ENCODE measurements at places on chromosomes 11 and 22.

DNA sequence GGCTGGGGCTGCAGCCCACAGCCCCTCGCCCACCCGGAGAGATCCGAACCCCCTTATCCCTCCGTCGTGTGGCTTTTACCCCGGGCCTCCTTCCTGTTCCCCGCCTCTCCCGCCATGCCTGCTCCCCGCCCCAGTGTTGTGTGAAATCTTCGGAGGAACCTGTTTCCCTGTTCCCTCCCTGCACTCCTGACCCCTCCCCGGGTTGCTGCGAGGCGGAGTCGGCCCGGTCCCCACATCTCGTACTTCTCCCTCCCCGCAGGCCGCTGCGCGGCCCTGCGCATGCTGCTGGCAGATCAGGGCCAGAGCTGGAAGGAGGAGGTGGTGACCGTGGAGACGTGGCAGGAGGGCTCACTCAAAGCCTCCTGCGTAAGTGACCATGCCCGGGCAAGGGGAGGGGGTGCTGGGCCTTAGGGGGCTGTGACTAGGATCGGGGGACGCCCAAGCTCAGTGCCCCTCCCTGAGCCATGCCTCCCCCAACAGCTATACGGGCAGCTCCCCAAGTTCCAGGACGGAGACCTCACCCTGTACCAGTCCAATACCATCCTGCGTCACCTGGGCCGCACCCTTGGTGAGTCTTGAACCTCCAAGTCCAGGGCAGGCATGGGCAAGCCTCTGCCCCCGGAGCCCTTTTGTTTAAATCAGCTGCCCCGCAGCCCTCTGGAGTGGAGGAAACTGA, 731 bp downstream of the GSTP1 start:
- no peak for DNase-seq

GRCh38 chr22:46360891-46361290, 25.4 kb downstream of the TRMU start:
- DNase-seq = no peak

- no peak for DNase-seq
These were observed 857.0 kb downstream of the KCNA4 start for GRCh38 chr11:29159552-29160465.

GRCh38 chr22:23233752-23234408, 53.6 kb downstream of the BCR start:
- peak; percentile 39 for DNase-seq

DNA sequence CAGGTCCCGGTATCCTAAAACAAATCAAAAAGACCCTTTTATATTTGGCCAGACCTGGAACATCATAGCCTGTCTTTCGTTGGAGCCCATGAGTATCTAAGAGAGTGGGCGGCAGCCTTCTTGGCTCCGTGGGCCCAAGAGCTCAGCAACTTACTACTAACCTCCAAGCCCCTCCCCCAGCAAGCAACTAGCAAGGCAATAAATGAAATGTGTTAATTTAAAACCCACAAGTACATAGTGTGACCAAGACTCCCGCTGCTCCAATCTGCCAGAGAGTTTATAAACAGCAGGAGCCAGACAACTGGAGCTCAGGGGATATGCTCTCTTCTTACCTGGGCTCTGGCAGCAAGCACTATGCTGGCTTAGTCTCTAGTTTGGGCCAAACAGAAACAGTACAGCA, 40.8 kb upstream of the CYP2D6 start:
- DNase-seq = no peak

- no peak for DNase-seq
These were observed 22.9 kb downstream of the ZBTB16 start for GRCh38 chr11:114082415-114082748.

DNA sequence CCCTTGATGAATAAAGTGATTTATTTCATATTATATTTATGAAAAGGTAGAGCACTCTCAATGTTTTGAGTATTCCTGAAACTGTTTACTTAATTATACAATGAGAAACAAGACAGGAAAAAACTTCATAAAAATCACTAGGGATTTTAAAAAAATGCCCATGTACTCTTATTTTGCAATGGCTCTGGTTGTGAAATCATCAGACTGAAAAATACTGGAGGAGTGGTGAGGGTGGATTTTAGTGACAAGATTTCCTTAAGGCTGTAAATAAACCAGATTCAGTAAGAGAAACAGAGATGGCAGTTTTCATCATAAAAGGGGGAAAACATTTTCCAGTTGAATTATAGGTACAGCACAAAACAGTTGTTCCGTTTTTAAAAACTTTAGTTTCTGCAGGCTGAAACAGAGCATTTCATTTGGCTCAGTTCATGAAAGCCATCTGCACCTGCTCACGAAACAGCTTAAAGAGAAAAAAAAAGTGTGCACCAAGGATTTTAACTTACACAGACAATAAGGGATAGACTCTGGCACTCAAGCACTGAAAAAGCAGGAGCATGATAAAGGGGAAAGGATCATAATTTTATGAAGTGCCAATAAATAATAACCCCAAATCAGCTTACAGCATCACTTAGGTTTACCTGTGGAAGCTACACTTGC, 100.7 kb downstream of the MAML2 start:
- no peak for DNase-seq

GRCh38 chr11:66974724-66975404, at the start of gene C11orf86:
Gene C11orf86 (plus strand): TSS chr11:66975304. CDS start chr11:66975363, 59 bp downstream.
- no peak for DNase-seq

DNA sequence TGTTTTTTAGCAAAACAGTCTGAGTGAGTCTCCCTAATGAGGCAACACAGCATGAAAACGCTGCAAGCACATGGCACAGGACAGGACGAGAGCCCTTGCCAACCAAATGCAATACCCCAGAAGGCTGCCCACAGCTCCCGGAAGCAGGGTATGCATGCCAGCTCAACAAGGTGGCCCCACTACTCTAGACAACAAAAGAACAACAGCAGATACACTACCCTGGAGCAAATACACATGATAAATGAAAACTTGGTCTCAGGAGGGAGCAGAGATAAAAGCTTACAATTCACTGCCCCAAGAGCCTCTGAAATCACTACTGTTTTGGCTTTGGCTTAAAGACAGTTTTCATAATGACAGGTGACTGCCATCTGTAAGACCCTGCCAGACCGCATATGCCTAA, 785.4 kb upstream of the API5 start:
- no peak for DNase-seq

DNA sequence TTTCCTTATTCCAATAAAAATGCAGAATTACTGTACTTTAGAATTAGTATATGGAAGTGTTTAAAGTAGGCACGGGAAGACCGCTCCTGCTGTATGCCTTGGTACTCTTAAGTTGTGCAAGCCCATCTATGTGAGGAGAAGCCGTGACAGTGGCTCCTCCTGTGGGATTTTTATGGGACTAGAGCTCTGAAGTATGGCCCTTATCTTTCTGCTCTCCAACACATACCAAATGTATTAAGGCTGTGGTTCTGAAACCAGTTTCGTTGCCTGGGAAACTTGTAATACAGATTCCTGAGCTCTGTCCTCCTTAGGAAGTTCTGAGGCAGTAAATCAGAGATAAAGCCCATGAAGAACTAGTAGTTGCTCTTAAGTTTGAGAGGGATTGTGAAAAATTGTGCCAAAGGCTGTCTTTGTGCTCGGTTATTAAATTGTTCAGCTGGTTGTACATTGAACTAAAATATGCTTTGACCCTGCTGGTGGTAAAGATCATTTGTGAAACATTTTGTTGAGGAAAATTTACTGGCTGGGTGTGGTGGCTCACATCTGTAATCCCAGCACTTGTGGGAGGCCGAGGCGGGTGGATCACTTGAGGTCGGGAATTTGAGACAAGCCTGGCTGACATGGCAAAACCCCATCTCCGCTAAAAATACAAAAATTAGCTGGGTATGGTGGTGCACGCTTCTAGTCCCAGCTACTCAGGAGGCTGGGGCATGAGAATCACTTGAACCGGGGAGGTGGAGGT, 29.3 kb downstream of the RTN3 start:
- no peak for DNase-seq

DNA sequence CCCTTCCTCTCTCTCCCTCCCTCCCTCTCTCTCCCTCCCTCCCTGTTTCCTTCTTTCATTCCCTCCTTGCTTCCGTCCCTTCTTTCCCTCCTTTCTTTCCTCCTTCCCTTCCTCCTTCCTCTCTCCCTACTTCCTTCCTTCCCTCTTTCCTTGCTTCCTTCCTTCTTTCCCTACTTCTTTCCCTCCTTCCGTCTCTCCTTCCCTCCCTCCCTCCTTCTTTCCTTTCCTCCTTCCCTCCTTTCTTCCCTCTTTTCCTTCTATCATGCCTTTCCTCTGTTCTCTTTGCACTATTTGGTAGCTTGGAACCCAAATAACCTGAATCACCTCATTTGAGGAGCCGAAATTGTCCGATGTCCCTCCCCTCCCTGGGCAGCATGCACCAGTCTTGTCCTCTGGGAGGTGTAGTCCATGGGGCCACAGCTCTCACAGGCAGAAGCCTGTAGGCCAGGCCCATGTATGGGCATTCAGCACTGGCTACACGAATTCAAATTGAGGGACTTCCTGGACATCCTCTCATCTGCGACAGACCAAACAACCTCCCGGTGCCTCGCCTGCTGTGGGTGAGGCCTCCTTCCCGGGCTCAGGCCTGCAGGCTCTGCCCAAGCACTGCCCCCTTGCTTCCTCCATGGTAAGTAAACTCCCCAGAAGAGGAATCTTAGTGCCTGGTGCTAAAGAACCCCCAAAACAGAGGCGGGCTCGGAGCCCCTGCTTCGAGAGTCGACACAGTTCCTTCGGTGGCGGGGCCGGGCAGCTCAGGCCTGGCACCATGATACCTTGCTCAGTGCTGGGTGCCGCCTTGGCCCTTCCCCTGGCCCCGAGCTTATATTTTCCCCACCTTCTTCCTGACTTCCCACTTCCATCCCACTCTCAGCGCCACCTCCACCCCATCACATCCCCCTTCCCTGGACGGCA, 454.1 kb upstream of the CADM1 start:
- no peak for DNase-seq

DNA sequence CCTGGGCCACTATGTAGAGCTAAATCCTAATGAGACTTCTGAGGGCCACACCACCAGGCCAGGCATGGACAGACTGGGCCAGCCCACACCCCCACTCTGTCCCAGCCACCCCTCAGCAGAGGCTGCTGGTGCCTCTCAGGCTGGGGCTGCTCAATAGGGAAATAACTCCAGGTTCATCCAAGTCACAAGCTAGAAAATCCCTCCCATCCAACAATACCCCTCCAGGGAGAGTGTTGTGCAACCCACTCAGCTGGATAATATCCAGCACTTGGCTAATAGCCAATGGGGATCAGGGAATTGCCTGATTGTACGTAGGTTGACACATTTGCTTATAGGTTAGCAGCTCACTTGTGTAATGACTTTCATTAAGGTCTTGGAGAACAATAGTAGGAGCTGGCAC, 64.1 kb upstream of the WNT11 start:
- no peak for DNase-seq

GRCh38 chr11:107040433-107041087, 22.3 kb upstream of the GUCY1A2 start:
- DNase-seq = no peak

- no peak for DNase-seq
These were observed 19.9 kb upstream of the MYOD1 start for GRCh38 chr11:17699147-17700114.
